Fibroblast of the aortic adventitia (primary cell): ENCODE measurements at places on chromosomes 5 and 9.

DNA sequence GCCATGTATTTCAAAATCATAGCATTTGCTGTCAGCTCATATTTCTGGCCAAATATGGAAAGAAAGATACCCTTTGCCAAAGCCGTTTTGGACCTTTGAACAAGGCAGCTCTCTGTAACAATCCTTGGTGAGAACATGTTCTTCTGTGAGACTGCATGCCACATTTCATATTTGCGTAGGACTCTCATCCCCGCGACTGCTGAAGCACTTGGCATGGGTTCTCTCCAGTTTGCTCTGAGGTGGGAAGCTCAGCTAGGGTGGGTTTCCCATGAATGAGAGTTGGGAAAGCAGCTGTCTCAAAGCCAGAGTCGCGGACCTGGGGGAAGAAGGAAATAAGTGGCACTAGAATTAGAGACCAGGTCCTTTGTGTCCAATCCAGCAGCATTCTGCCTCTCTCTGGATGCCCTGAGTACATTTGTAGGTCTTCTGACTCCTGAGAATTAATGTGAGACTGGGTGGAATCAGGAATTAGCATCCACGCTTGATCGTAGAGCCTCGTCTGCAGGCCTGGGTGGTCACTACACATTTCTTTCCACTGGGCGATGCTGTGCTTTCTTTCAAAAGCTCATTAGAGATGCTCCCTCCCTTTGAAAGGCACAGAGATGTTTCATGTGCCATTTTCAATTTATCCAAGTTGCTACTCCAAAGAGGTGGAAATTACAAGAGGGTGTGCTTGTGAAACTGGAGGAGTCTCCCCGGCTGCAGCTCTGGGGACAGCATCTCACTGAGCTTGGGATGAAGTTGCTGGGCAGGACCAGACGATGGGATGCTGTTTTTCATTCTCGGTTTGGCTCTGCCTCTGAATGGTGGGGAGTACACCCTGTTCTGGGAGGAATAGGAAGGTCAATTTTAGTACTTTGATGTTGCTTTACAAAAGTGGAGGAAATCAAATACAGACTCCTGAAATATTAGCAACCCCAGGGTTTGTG lies 197.2 kb downstream of the GADD45G start:
- DNase-seq: no peak

DNA sequence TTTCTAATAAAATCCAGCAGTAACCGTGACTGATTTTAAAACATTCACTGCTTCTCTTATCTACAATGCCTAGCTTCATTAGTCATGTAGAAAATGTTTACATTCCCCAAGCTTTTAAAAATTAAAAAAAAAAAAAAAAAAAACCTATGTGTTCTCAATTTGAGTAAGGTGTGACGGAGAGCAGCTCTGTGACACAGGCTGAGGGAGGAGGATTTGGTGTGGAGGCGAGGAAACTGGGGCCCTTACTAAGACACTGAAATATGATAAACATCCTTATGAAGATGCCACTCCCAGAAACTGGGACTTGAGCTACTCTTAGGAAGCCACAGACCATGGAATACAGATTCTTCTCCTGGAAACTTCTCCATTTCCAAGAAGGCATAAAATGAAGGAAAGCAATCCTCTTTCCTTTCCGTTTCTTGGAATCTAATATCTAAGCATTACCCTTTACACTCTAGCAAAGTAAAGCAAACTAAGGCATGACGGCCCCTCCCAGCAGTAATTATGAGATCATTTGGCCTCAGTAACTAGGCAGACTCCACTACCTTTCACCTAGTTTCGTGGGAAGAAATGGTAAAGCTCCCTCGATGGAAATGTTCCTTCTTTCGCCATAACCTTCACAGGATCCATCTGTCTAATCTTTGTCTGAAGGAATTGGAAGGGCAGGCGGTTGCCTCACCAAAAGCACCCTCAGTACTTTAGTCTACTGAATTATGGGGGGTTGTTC lies 23.5 kb downstream of the GRAMD2B start:
- peak; percentile 73 for DNase-seq

- DNase-seq: no peak
Measured at GRCh38 chr5:167725741-167726140, 565.7 kb upstream of the WWC1 start.

DNA sequence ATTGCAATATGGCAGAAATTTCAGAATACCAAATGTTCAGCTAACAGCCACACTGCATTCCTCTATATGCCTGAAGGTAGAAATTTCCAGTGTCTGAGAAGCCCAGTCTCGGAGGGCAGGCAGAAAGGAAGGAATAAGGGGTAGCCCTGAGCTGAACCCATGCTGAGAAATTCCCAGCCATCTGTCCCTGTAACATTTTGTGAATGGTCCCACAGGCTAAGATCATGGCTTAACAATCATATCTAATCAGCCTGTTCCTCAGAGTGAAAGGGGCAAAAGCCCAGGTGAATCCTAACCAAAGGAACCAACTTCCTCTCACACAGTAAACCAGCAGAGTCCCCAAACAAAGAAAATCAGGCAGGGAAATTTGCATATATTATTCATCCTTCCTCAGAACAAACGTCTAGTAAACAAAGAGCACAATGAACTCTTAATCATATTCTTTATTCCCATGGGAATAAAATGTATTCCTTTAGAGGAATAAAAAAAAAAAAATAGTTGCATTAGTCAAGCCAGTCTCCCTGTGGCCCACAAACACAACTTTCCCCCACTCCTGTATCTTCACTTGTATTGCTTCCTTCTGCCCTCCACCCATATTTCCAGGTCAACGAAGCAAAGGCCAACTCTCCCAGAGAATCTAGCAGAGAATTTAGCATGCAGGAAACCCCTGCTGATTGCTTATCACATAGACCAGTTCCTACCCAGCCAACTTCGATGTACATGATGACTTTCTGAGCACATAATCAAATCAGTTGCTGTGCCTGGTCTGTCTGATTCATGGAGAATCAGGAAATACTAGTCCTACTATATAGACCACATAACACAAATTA lies 257.6 kb downstream of the FAM114A2 start:
- DNase-seq: no peak

DNA sequence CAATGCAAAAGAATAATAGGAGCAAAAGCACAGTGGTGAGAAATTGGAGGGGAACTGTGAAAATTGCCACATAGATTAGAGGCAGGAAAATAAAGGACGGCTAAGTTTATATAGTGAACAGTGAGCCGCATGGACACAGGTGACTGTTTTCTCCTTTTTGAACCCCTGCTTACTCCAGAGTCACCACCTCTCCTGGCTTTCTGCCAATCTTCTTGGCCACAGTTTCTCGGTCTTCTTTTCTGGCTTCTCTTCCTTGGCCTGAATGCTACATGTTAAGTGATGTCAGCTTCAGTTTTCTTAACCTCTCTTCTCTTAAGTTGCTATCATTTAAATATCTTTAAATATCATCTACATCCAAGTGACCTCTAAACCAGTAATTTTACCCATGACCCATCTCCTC lies 47.3 kb upstream of the CDKN2B start:
- no peak for DNase-seq
